CD8-positive, alpha-beta memory T cell (primary cell): ENCODE measurements at places on chromosomes 11 and 22. TPM values are rescaled to one million over a fixed set of nuclear protein-coding genes. Genes with fewer than 3 reads are reported as not detected.
A peak's percentile ranks its signal among the peaks of the same experiment; 100 is the strongest.

DNA sequence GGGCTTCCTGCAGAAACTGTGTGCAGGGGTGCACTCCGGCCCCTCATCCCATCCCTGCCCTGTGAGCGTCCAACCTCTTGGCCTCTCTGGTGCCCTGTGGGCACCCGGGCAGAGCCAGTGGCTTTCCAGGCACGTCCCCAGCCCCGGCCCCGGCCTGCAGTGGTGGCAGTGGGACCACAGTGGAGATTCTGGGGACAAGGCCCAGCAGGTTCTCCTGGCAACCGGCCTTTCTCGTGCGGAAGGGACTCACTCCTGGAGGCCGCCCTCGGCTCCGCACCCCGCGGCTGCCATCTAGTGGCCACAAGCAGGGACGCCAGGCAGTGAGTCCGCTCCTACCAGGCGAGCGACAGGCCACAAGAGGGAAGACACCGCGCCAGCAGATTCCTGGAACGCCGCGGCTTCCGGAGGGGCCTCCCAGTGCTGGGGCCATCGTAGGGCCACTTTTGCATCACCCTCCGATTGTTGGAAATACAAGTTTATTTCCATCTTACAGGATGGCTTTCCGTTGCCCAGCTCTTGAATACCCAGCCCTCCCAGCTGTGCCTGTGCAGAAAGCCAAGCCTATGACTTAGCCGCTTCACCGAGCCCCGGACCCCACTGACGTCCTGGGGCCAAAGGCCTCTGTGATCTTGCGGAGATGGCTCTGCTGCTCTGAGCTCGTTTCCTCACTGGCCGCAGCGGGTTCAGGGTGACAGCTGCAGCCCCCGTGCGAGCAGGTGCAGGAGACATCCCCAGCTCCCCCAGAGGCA is 357.3 kb downstream of the CTTN start:
- H3K4me1 ChIP-seq = no peaks in the 10 kb centered on the region
- no peak overlapping the region for H3K4me3 ChIP-seq
- no peaks in the 10 kb centered on the region for H3K36me3 ChIP-seq

- no peaks in the 10 kb centered on the region for H3K27me3 ChIP-seq
- DNase-seq = peak; percentile 21
- H3K36me3 ChIP-seq = no peaks in the 10 kb centered on the region
- H3K4me3 ChIP-seq = peak overlapping the region; percentile 83
- H3K4me1 ChIP-seq = peaks cover 71% of the 10 kb centered on the region
Observed at GRCh38 chr22:26589367-26589844, 526 bp downstream of the TPST2 start.

DNA sequence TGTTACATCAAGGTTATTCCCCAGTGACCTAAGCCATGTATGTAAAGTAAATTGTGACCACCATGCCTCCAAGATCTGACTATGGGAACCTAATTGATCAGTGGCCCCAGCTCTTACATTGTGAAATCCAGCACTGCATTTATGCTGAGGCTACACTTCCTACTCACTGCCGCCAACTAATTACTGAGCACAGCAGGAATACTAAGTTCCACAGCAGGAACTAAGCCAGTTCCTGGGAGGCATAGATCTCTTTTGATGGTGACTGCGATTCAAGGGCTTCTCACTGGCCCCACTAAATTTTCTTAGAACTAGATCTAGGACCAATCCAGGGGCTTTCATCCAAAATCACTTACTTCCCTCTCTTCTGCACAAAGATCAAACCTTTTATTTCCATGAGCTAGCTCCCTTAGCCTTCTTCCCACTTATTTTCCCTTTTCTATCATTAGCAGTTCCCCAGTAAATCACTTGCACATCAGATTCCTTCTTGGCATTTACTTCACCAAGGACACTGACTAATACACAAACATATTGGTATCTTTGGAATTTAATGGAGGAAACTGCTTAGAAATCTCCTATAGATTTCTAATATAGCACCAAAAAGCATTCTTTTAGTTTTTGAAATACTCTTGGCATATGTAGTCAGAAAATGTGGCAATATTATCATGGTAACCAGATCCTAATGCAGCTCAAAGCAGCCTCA is 46.0 kb downstream of the CNTN5 start:
- H3K27ac ChIP-seq = no peak overlapping the region
- H3K36me3 ChIP-seq = no peaks in the 10 kb centered on the region
- no peaks in the 10 kb centered on the region for H3K4me1 ChIP-seq
- H3K4me3 ChIP-seq = no peak overlapping the region

GRCh38 chr22:41929418-41929810 is 2.8 kb upstream of the TNFRSF13C start:
- H3K36me3 ChIP-seq = no peaks in the 10 kb centered on the region
- no peak for DNase-seq
- no peak overlapping the region for H3K27ac ChIP-seq
- peaks cover 10% of the 10 kb centered on the region for H3K4me1 ChIP-seq

DNA sequence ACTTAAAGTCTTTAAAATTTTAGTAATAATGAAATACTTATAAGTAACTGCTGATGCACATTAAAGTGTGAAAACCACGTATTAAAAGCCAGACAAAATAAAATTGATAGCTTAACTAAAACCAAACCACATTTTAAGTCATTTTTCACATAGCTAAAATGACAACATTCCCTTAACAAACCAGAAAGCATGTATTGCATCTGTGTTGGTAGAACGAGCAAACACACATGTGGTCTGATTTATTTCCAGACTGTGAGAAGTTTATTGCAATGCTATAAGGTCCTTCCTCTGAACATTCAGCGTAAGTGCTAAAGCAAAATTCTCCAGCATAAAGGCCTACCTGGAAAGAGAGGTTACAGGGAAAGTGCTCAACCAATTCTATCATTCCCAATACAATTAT is 57.8 kb downstream of the ARHGAP20 start:
- H3K27me3 ChIP-seq = no peaks in the 10 kb centered on the region
- H3K4me3 ChIP-seq = no peak overlapping the region
- no peaks in the 10 kb centered on the region for H3K4me1 ChIP-seq
- no peaks in the 10 kb centered on the region for H3K36me3 ChIP-seq

Gene MEI1
- 33.9 TPM for total RNA-seq
